Fibroblast of mammary gland (primary cell): ENCODE measurements at places on chromosomes 6 and 20.

DNA sequence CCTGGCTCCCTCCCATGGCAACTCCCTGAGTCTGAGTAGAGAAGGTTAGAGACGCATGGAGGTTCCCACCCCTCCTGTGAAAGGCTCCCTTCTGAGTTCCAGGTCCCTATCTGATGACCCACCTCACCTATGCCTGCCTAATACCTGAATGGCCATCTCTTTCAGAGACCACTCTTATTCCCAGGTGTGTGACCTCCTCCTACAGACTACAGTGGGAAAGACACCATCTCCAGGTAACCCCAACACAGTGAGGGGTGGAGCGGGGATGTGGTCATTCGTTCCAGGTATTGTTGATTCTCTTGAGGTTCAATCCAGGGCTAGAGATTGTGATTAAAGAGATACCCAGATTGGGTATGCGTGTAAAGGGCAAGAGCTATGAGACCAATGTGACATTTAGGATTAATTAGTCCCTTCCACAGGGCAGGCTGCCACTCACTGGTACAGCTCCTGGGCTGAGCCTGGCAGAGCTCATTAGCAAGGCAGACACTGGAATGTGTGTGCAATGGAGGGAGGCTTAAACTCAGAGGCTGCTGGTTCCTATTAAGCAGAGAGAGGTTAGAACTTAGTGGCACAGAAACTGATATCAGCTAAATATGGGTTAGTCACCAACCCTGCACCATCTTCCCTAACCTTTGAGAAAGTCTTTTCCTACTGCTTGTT, 46.5 kb upstream of the IER3 start:
- DNase-seq, result no peak

DNA sequence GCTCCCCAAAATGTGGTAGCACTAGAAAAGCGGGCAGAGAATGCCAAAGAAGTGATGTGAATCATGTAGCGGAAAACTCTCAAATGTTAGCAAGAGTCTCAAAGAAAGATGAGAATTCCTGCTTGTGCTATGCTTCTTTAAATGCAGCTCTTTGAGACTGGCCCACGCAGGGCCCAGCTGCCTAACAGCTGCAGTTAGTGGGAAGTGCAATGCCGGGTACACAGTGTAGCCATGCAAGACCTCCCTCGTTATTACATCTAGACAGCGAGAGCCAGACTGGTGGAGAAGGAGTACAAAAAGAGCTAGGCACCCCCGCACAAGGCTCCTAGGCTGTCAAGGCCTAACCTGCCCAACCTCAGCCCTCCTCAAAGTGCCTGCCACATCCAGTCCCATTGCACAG, 201.7 kb upstream of the PRDM1 start:
- no peak for DNase-seq

DNA sequence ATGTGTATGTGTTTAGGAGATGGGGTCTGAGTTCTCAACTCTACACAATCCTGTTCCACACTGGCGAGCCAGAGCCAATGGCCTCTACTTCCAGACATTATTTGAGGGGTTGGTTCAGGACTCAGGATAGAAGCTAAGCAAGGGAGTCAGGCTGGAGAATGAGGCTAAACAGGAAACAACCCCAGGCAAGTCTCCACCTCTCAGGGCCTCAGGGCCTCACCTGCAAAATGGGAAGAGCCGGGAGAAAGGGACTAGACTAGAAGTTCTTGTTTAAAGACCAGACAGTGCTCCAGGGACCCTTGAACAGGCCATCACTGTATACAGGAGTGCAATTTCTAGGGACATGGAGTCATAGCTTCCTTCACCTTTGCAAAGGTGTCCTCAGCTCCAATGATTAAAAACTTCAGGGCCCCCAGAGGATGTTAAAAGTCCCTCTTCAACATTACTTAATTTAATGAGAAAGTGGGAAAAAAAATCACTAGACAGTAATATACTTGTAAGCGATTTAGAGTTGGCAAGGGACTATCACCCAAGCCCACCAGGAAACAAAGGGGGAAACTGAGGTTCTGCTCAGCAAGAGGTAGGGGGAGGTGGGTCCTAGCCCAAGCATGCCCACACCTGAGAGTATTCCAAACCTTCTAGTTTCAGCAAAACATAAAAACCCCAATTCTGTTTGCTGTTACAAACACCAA, 41.7 kb downstream of the ZMYND8 start:
- no peak for DNase-seq

DNA sequence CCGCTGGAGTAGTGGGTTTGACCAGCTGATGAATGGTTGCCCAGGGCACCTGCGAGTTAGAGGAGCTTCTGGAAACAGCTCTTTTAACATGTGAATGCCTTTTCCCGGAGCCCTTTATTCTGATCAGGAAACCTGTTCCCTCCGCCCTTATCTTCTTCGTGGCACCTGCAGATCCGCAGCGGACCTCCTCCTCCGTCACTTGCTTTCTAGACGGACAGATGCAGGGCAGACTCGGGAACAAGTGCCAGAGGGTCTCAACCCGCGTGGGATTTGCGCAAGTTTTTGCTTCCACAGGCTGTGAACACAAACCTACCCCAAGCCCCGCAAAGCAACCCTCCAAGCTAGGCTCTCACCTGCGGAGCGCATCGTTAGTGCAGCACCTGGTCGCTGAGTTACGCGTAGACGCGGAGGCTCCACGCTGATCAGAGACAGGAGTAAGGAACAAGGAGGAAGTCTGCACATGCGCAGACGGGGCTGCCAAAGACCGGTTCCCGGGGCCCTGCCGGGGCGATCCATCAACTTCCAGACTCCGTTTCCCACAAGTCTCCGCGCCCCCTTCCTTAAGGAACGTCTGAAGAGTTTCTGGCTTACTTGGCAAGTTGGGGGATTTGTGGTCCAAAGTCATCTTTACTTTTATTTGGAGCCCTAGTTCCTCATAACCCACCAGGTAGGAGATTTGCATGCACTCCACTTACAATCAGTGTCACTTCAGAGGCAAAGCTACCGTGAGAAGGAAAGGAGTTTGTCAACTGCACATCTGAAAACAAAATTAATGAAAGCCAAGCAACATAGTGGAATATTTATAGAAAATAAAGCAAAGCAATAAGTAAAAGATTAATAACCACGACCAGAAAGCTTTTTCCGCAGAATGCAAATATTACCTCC, 52.7 kb upstream of the ELMO2 start:
- no peak for DNase-seq

DNA sequence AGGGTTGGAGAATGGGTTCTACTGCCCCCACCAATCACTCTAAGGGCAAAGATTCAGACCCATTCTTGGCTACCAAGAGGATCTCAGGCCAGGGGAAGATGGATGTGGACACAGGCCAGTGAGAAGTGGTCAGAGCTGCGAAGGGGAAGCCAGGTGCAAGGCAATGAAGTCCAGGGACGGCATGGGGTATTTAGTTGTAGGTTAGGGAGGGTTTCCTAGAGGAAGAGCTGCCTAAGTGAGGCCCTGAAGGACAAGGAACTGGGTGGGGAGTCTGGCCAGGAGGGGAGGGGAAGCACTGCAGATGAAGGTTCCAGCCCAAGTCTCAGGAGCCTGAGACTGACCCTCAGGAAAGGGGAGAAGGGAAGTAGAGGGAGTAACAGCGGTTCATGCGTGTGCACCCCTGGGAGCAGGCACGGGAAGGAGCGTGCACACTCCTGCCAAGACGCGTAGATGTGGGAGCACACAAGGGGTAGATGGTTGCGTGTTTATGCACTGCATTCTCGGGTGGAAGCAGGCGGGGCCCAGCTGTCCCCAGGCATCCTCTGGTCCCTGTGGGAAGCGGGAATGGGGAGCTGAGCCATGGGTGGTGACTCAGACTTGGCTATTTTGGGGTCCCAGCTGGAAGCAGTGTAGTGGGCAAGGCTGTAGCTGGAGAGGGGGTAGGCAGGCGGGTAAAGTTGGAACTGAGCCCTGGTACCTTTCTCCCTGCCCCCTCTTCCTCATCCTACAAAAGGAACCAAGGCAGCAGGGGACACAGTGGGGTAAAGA, 3.3 kb downstream of the ACTL10 start:
- DNase-seq, result no peak

- DNase-seq, result peak; percentile 67
Observed at GRCh38 chr6:21593927-21594415, 420 bp downstream of the SOX4 start.
